ENCODE measurements at places on chromosomes 4 and X. TPM values are rescaled to one million over a fixed set of nuclear protein-coding genes. Genes with fewer than 3 reads are reported as not detected.
A peak's percentile ranks its signal among the peaks of the same experiment; 100 is the strongest.

DNA sequence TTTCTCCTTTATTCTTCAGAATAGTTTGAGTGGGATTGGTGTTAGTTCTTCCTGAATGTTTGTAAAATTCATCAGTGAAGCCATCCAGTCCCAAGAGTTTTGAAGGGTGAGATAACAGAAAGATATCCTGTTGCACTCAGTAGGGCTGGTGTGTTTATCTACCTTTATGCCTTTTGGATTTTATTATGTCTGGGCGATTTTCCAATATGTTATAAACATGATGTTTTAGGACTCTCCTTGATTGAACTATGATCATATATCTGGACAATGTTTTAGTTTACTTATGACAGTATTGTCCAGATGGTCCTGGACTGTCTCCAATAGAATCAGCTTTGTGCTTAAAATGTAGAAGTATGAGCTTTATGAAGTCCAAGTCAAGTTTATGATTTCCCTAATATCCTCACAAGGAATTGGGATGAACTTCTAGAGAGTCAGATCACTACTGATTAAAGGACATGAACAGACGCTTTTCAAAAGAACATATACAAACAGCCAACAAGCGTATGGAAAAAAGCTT lies 77.6 kb upstream of the ITM2A start:
- H3K4me1 ChIP-seq, result no peaks in the 10 kb centered on the region
- no peak overlapping the region for H3K4me3 ChIP-seq

GRCh38 chr4:57425610-57426009 lies 315.4 kb upstream of the IGFBP7 start:
- no peak overlapping the region for H3K4me3 ChIP-seq
- H3K27ac ChIP-seq, result no peak overlapping the region
- H3K36me3 ChIP-seq, result no peaks in the 10 kb centered on the region
- no peaks in the 10 kb centered on the region for H3K4me1 ChIP-seq
- H3K27me3 ChIP-seq, result no peaks in the 10 kb centered on the region

DNA sequence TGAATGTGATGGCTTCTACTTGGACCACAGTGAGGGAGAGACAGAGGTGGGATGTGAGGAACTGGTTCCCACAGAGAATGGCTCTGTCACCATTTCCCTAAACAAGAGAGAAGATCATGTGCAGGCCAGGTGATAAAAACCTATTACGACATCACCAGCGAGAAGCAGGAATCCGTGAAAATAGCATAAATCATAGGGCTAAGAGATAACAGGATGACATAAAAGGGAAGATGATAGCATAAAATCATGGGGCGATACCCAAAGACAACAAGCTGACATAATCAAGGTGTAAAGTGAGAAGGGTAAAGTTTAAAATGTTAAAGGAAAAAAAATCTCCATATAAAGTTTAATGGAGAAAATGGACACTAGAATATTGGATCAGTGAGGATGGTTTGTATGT lies 205.5 kb upstream of the SLIT2 start:
- no peaks in the 10 kb centered on the region for H3K4me1 ChIP-seq
- H3K27me3 ChIP-seq, result no peaks in the 10 kb centered on the region
- DNase-seq, result no peak
- no peak overlapping the region for H3K27ac ChIP-seq
- no peaks in the 10 kb centered on the region for H3K36me3 ChIP-seq

GRCh38 chr4:95869961-95870500 lies 30.1 kb downstream of the PDHA2 start:
- no peaks in the 10 kb centered on the region for H3K36me3 ChIP-seq
- DNase-seq, result no peak
- no peaks in the 10 kb centered on the region for H3K4me1 ChIP-seq
- H3K4me3 ChIP-seq, result no peak overlapping the region

DNA sequence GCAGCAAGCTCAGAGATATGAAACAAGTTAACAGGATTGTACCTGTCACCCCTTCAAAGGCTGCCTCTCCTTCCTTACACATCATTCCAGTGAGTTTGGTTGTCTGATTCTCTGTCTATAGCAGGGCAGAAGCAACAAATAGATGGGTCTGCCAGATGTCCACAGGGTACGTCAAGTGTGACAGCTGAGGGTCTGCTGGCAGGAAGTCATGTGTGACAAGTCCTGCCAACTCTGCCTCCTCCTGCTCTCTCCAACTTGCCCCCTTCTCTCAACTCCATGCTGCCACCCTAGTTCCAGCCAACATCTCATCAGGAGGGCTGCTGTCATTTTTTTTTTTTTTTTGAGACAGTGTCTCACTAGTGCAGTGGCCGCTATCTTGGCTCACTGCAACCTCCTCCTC lies 109.2 kb downstream of the NSUN7 start:
- no peak for DNase-seq
- H3K27me3 ChIP-seq, result peaks cover 5% of the 10 kb centered on the region
- peaks cover 14% of the 10 kb centered on the region for H3K36me3 ChIP-seq

GRCh38 chr4:602559-602942 lies 22.8 kb upstream of the PDE6B start:
- no peak overlapping the region for H3K4me3 ChIP-seq
- DNase-seq, result peak; percentile 77
- no peaks in the 10 kb centered on the region for H3K4me1 ChIP-seq

DNA sequence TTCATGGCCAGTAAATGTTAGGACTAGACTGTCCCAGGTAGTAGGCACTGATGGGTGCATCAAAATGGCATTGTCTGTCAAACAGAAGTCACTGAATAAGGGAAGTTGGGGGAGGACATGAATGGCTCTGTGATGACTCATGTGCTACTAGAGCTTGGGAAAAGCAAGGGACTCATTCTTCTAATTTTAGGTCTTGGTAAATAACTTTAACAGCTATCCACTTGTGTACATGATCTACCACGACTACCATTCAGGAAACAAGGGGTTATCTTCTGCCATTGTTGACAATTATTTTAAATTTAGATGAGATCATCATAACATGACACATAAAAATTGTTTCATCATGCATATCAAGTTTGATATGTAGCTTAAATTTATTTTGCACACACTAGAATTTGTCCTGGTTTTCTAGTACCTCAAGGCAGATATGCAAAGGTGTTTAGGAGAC lies 6.3 kb downstream of the AREG start:
- H3K4me3 ChIP-seq, result no peak overlapping the region
- no peak overlapping the region for H3K27ac ChIP-seq
- H3K4me1 ChIP-seq, result no peaks in the 10 kb centered on the region
- H3K27me3 ChIP-seq, result no peaks in the 10 kb centered on the region
- DNase-seq, result no peak
- no peaks in the 10 kb centered on the region for H3K36me3 ChIP-seq

- no peaks in the 10 kb centered on the region for H3K36me3 ChIP-seq
- H3K27me3 ChIP-seq, result no peaks in the 10 kb centered on the region
- no peak overlapping the region for H3K27ac ChIP-seq
- no peaks in the 10 kb centered on the region for H3K4me1 ChIP-seq
- DNase-seq, result no peak
Measured at GRCh38 chrX:51024106-51024696, 113.7 kb downstream of the BMP15 start.

GRCh38 chrX:5632887-5633286 lies 595.8 kb downstream of the NLGN4X start:
- H3K27me3 ChIP-seq, result no peaks in the 10 kb centered on the region
- no peak overlapping the region for H3K4me3 ChIP-seq
- DNase-seq, result no peak
- H3K36me3 ChIP-seq, result no peaks in the 10 kb centered on the region

DNA sequence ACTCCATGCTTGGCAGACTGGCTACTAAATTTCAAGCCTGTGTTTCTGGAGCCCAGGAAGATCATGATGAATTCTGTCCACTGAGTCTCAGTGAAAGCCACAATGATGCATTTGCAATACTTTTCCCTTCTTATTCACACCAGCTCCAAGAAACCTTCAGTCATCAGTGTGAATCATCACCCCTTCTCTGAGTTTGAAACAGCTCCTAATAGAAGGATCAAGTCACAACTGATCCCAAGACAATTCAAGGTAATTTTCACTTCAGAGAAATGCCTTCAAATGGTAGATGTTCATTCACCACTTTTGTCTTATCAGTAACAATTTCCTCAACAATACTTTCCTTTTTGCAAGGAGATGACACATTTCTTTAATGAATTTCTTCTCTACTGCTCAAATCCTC lies 257.4 kb downstream of the NLGN4X start:
- no peak overlapping the region for H3K27ac ChIP-seq
- no peak for DNase-seq
- no peak overlapping the region for H3K4me3 ChIP-seq
- H3K4me1 ChIP-seq, result no peaks in the 10 kb centered on the region
- no peaks in the 10 kb centered on the region for H3K27me3 ChIP-seq
- H3K36me3 ChIP-seq, result no peaks in the 10 kb centered on the region

BMP3 gene
- total RNA-seq, result 18.2 TPM

DNA sequence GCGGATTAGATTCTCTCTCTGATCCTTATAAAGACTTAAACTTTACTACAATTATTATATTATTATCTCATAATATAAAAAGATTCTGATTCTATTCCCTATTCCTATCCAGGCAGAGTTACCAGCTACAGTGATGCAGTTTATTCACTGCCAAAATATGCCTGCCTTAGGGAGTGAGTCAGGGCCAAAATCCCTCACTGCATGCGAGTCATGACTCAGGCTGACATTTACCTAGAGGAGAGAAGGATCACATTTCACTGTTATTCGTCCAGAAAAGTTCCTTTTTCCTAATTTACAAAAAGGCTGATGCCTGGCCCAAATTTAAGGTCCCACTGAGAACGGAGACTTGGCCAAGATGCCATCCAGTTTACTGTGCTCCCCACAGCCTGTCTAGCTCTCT lies 168.5 kb upstream of the LDB2 start:
- no peak overlapping the region for H3K27ac ChIP-seq
- no peaks in the 10 kb centered on the region for H3K4me1 ChIP-seq
- no peak for DNase-seq
- H3K36me3 ChIP-seq, result no peaks in the 10 kb centered on the region
- no peak overlapping the region for H3K4me3 ChIP-seq

DNA sequence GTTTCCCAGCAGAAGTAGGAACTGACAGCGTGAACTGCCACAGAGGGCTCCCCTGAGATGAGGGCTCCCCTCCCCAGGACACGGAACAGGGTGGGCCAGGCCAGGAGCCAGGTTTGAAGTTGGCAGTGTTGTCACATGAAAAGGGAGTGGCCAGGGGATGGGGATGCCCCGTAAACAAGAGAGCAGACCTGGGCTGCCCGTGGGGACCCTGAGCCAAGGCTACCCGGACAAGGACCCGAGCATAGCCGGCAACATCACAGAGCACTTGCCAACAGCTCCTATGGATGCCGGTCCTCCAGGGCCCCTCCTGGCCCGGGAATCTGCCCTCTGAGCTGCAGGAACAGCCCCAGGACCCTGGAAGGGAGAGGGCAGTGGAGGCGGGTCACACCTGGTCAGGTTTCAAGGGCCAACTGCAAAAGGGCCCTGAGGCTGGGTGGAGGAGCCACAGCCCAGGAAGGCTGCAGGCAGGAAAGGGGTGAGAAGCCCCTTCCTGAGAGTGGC lies 102.1 kb downstream of the CPZ start:
- no peak for DNase-seq
- no peaks in the 10 kb centered on the region for H3K36me3 ChIP-seq
- H3K27me3 ChIP-seq, result peaks cover 36% of the 10 kb centered on the region
- H3K27ac ChIP-seq, result no peak overlapping the region

DNA sequence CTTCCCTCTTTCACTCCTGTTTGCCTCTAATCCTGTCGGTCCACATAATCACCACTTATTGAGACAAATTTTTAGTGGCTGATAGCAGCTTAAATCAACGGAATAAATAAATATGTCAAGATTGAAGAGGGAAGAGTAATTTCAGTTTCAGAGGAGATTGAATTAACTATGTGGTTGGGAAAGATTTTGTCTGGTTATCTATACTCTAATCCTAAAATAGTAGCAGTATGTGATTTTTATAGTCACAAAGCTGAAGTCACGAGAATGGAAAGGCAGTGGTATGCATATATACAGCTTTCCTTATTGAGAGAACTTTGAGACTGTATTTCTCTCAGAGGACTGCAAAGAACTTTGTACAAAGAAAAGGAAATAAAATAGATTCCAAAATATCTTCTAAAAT lies 493.3 kb downstream of the FAT4 start:
- no peaks in the 10 kb centered on the region for H3K36me3 ChIP-seq
- H3K27me3 ChIP-seq, result no peaks in the 10 kb centered on the region
- no peak for DNase-seq

DNA sequence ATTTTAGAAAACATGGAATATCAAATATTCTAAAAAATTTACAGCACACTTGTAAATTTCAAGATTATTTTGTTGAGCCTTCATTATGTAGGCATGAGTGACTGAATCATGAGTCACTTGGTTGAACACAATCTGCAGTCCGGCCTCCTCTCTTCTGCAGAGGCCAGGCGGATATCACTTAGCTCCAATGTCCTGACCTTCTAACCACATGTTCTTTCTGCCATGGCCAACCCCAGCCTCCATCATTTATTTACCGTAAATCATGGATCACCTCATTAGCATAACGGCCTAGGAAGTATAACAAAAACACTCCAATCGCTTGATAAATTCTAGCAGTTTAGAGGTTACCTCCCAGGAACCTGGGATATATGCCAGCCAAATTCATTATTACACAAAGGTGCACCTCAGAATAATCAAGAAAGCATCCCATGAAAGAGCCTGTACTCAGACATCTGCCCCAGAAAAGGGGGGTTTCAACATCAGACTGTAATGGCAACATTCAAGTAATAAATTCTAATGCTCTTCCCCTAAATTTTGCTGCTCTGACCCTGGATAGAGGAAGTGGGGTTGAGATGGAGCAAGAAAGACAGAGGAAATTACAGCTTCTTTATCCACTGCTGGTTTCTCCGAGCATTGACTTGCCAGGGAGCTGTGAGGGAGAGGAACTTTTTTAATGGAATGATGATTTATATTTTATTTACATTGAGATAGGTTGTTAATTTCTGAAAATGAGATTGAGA lies 2153.6 kb upstream of the AGA start:
- H3K36me3 ChIP-seq, result no peaks in the 10 kb centered on the region
- DNase-seq, result no peak
- H3K27me3 ChIP-seq, result no peaks in the 10 kb centered on the region
- H3K4me1 ChIP-seq, result no peaks in the 10 kb centered on the region
- no peak overlapping the region for H3K4me3 ChIP-seq

DNA sequence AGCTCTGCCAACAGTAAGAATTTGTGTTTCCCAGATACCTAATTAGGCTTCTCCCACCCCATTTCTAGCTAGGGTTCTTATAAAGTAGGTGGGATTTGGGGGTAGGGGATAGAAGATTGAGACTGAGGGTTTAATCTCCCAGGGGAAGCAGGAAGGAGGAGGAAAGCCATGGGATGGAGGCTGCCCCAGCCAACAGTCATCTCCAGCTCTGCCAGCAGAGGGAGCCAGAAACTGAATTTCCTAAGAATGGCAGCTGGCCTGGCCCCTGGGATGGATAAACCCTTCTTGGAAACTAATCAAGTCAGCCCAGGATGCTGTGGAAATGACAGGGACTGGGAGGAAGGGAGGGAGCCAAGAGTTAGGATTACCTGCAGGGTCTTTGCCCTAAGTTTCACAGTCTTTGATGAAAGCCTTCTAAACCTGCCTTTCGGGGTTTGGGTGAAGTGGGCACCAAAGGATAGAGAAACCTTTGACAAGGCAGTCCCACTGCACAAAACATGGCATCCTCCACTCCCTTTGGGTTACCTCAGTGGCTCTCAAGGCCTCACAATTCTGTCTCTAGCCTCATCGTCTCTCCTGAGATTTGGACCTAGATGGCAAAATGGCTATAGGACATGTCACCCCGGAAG lies 6.7 kb upstream of the ERCC6L start:
- DNase-seq, result peak; percentile 48
- no peaks in the 10 kb centered on the region for H3K4me1 ChIP-seq
- no peaks in the 10 kb centered on the region for H3K27me3 ChIP-seq
- H3K36me3 ChIP-seq, result no peaks in the 10 kb centered on the region
- no peak overlapping the region for H3K27ac ChIP-seq

All from lower lobe of right lung (tissue), 2 donors.